Stimulated activated CD4-positive, alpha-beta T cell treated with anti-CD3 and anti-CD28 coated beads, Interleukin-15, amount 100 ng/mL, for 1 hour (primary cell): ENCODE measurements at places on chromosomes 7 and 10.

DNA sequence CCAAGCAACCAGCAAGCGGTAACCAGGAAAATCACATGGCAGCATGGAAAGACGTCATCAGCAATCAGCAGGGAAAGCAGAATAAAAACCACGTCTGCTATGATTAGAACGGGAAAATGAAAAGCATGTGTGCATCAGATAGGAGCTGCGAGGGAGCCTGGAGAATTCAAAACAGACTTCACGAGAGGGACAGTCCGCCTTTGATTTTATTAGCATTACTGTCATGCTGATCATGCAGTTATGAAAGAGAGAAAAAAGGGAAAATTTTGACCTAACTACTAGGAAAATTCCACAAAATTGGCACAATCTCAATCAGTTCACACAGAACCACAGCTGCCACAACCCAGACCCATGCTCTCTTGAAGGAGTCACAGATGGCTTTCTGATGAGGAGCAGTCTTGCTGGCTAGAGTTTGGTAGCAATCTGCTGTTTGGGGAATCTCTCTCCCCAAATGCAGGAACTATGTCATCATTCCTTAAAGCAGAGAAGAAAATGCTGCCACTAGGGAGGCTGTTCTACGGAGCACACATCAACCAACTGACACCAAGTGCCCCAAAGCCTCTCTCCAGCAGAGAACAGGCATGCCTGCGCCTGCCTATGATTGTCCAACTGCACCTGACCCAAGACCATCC, 295.9 kb downstream of the TNS3 start:
- no peak for DNase-seq

DNA sequence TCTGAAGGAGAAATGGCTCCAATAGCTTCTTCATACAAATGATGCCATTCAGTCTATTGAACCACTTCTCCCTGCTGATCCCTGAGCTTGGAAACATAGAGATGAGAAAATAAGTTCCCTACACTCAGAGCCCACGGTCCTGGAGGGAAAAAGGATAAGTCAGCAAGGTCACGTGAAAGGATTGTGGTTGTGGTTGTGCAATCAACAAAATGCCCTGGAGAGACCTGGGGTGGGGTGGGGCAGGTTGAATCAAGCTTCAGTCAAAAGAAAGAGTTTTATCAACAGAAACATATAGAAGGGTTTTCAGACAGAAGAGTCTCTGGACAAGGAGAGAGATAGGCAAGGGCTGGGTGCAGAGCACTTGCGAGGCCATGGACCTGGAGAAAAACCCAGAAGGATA, 30.1 kb downstream of the C10orf90 start:
- DNase-seq, result no peak

GRCh38 chr10:18681971-18682411, 22.8 kb downstream of the ARL5B start:
- DNase-seq, result no peak

DNA sequence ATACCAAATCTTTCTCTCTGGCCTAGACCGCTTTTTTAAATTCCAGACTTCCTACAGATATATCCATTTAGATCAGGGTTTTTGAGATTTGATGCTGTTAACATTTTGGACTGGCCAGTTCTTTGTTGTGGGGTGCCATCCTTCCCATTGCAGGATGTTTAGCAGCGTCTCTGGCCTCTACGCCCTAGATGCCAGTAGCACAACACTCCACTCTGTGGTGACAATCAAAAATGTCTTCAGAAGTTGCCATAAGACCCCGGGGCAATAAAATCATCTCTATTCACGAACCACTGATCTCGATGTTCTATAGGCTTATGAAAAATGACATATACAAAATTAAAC, 46.3 kb downstream of the HDAC9 start:
- no peak for DNase-seq

GRCh38 chr10:110413903-110414547, 83.7 kb upstream of the DUSP5 start:
- DNase-seq, result no peak

DNA sequence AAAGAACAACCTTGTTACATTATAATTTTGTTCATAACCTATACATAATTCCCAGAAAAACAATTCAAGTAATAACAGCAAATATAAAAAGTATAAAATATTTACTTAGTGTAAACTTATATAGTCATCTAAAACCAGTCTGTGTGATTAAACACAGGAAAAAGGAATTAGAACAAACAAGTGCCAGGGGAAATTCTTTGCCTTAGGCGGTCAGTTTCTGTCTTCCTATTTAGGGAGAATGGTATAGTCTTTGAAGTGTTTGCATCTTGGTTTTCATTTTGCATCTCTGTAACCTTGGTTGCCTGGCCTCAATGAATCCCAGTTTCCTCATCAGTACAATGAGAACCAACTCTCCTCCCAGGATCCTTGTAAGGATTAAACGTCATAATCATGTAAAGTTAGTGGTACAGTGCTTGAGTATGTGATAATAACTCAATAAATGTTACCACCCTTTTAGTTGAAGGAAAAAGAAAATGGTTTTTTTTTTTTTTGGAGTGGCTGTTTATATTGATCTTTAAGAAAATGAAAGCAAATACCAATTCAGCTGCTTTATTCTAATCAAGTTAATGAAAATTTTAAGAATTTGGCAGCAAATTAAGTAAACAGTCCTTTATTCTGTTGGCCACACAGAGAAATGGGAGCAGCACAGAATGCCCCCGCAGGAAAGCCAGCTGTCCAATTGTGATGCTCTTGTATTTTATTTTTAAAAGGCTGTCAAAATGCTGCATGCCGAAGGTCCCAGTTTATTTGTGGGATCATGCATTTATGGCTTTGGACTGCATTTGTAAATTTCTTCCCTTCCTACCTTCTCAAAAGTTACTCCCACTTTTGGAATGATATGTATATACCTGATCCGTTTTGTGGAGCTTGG, 61.8 kb downstream of the SHH start:
- DNase-seq, result no peak

DNA sequence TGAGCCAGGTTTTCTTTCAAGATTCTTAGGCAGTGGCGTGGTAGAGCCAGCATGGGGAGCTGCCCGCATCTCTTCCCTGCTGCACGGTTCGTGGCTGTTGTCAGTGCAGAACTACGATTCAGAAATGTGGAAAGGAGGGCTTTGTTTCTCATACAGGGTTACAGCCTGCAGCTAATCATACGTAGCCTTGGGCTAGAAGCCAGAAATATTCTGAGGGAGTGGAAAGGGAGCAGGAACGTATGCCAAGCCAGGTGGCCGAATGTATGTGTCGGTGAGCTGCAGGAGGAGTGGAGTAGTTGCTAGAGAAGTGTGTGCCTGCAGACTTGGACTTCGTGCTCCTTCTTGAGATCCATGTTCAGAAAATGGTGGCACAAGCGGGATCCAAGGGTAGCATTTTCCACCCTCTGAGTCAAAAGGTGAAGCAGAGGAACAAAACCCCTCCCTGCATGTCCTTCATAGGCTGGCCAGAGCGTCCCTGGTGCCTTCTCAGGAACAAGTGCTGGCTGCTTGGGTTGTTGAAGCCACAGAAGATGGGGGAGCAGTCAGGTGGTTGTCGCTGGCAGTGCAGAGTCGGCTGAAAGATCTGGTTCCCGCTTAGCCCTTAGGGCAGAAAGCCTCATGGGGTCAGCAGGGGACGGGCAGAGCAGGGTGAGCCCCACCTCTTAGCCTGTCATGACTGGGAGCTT, 40.9 kb downstream of the LANCL2 start:
- DNase-seq, result no peak

DNA sequence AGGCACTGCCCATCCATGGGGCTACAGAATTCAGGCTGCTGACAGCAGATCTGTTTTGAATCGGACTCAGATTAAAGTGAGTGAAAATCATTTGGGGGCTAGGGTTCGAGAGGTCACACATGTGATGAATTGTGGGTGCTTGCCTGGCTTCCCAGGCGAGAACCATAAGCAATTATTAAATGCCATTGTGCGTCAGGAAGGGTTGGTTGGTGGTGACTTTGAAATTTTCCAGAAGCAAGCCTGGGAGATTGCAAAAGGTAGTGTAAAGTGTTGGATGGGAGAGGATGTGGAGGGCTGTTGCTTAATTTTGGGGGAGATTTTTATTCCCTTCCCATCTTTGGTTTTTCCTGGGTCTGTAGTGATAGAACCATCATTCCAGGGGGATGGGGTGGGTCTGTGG, 34.6 kb downstream of the LRMDA start:
- no peak for DNase-seq
